ENCODE measurements at places on chromosomes 2 and 18.

- no peak for DNase-seq
Measured at GRCh38 chr2:233280114-233280693, 27.4 kb upstream of the SAG start.

DNA sequence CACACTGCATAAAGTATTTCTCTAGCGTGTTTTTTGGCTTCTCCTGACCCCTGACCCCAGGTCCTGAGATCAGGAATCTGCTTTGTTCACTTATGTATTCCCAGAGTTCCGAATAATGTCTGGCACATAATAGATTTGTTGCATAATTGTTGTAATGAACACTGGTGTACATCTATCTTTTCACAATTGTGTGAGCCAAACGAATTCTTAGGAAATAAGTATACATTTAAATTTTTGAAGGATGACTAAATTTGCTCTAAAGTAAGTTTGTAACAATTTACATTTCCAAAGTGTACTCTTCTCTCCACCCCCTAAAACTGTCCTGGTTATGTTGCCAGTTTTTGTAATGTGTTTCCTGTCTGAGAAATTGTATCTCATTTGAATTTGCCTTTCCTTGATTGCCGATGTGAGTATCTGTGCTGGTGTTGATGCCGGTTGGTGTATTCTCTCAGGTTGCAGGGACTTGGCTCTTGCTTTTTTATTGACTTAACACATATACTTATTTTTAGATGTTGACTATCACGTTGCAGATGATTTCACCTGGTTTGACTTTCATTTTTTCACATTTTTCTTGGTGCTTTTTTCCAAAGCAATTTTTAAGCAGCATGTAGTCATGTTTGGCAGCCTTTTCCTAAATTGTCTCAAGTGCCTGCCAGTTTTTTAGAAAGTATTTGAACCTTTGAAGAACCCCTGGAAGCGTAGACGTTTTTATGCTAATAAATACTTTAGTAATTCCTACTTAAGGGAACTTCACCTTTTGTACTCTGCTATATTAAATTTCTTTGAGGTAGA is 16.1 kb upstream of the FARP2 start:
- no peak for DNase-seq

- DNase-seq, result no peak
Measured at GRCh38 chr18:12516049-12516630, 108.4 kb downstream of the PRELID3A start.

- DNase-seq, result no peak
Measured at GRCh38 chr18:70576276-70577022, 287.6 kb downstream of the SOCS6 start.

- DNase-seq, result no peak
Measured at GRCh38 chr2:133736674-133737073, 168.4 kb upstream of the NCKAP5 start.

- no peak for DNase-seq
Measured at GRCh38 chr2:154375579-154375931, 322.9 kb upstream of the KCNJ3 start.

All from stimulated activated CD4-positive, alpha-beta T cell treated with anti-CD3 and anti-CD28 coated beads, TNF-alpha, amount 100 ng/mL, for 1 hour (primary cell).